ENCODE measurements at places on chromosomes 5 and 9.

- no peak for DNase-seq
Observed at GRCh38 chr5:10525124-10525495, 38.8 kb upstream of the ANKRD33B start.

GRCh38 chr5:142680605-142681259, 5.2 kb downstream of the FGF1 start:
- no peak for DNase-seq

GRCh38 chr9:81604306-81605169, 84.8 kb downstream of the TLE1 start:
- no peak for DNase-seq

GRCh38 chr5:150672237-150672883, 11.3 kb downstream of the MYOZ3 start:
- DNase-seq, result no peak

DNA sequence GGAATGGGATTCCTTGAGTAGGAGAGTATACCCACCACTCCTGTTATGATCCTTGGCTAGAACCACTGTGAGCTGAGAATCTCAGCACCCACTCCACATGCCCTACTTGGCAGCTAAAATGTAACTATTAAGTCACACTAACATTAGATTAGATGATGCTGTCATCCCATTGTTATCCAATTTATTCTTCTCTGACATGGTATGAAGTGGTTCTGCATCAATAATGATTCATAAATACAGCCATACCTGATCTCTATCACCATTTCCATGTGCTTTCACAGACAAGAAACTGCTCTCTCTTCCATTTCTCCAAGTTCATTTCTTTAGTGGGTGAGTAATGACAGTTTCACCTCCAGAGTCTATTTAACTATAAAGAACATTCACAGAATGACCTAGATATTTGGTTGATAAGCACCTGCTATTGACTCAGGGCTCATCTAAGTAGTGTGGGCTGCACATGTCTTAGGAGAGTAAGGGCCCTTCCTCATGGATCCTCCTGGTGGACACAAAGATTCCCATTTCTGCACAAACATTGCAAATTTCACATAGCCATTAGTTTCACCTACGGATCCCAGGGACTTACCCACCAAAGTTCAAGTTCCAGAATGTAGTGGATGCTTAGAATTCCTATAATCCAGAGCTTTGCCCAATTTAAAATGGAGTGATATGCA, 187.9 kb downstream of the EBF1 start:
- DNase-seq, result no peak

DNA sequence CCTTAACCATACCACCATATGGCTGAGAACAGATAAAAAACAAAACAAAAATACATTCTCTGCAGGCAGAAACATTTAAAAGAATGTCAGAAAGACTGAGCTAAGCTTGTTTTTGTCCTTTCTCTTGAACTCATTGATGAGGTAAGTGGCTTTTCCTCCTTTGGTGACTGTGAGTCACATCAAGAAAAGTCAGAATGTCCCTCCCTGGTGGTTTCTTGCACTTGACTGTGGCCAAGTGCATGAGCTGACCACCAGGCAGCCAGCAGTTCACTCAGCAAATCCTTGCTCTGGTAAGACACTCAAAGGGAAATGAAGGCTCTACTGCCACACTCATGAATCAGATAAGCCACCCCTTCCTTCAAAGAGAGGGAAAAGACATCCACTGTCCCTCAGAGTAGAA, 970.9 kb downstream of the TAF11L14 start:
- no peak for DNase-seq

- no peak for DNase-seq
Observed at GRCh38 chr9:76027416-76027815, 136.9 kb downstream of the PCSK5 start.

DNA sequence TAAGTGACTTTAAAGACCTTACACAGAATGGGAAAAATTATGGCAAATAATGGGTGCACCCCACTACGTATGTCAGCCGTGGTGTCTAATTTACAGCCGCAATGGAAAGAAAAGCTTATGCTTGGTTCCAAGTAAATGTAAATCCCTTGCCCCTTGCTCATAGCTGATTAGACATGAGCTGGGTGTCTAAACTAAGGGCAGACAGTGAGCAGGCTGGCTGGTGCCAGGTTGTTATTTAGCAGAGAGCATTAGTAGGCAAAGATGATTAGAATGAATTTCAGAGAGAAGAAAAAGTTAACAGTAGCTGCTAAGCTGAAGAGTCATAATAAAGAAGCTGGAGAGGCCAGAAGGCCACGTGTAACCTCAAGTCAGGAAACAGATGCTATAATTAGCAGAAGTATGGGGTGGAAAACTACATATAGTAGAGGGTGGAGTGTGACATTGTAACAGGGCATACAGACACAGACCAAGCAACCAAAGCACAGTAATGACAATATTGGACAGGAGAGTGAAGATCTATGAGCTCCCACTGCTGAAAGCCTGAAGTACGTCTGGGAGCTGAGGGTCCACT, 257.7 kb downstream of the MCTP1 start:
- no peak for DNase-seq

- DNase-seq, result peak; percentile 47
Observed at GRCh38 chr9:129202613-129203555, 24.8 kb upstream of the IER5L start.

DNA sequence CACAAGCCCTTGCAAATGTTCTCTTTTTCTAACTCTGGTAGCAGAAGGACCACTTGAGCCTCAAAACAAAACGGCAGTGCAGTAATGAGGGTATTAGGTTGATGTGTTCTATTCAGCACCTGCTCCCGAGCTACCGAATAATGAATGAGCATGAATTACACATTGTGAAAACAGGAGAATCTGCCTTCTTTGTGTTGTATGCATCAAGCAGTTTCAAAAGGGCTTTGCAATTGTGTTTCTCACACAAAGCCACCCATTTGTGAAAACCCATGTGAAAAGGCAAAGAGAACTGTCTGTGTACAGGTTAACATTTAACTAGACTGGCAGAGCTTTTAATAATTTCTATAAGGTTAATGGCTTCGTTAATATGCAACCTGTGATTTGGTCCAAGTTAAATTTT, 97.8 kb downstream of the STK32A start:
- DNase-seq, result no peak

GRCh38 chr5:65907135-65907534, 19.2 kb upstream of the ERBIN start:
- DNase-seq, result no peak

DNA sequence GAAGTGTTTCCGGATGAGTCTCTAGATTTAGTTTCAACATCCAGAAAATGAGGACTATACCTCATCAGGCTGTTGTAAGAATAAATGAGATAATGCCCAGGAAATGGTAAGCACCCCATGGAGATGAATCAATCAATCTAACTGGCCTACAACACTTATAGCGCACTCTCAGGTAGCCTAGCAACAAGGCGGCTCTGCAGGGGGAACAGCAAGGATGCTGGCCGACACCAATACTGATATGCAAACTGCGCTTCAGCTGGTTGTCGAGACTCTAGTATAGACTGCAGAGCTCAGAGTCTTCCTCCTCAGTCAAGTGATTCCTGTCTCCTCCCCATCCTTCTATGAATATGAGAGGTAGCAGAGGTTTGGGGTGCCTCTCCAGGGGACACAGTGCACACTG, 218.8 kb upstream of the WWC1 start:
- DNase-seq, result no peak

DNA sequence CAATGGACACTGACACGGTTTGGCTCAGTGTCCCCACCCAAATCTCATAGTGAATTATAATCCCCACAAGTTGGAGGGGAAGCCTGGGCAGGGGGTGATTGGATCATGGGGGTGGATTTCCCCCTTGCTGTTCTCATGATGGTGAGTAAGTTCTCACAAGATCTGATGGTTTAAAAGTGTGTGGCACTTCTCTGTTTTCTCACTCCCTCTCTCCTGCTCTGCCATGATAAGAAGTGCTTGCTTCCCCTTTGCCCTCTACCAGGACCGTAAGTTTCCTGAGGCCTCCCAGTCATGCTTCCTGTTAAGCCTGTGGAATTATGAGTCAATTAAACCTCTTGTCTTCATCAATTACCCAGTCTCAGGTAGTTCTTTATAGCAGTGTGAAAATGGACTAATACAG, 115.8 kb upstream of the KIF2A start:
- DNase-seq, result no peak

- no peak for DNase-seq
Observed at GRCh38 chr5:60365001-60365400, 335.0 kb downstream of the DEPDC1B start.

DNA sequence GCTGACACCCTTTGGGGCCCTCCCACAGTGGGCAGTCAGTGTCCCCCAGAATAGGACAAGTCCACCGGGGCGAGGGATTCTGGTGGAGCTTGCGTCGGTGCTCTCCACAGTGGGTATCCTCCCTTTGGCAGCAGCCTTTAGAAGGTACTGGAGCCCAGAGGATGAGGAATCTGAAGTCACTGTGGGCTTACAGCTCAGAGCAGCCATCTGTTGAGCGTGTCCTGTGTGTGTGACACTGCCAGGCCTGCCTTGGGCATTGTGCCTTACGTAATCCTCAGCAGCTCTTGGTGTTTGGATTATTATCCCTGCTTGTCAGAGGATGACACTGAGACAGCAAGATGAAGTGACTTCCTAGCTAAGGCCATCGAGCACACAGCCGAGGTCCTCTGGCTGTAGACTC, 12.6 kb downstream of the URM1 start:
- no peak for DNase-seq

DNA sequence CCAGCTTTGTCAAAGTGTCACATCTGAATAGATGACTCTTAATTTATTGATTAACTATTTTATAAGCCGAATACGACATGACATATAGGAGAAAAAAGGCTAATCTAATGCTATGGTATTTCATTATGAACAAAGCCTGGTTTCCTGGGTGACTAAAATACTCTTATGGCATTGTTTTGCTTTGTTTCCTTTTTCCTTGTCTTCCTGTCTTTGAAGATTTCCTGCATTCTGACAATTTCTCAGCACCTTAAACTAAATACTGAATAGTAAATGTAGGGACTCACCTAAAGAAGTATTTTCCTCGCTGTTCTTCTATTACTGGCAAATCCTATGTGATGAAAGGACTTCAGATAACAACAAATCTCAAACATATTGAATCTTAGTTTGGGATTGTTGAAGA, 1284.5 kb downstream of the EFNA5 start:
- DNase-seq, result no peak

GRCh38 chr5:107476783-107477182, 194.0 kb downstream of the EFNA5 start:
- DNase-seq, result no peak

GRCh38 chr5:151178777-151179488, 21.4 kb upstream of the ANXA6 start:
- DNase-seq, result no peak

DNA sequence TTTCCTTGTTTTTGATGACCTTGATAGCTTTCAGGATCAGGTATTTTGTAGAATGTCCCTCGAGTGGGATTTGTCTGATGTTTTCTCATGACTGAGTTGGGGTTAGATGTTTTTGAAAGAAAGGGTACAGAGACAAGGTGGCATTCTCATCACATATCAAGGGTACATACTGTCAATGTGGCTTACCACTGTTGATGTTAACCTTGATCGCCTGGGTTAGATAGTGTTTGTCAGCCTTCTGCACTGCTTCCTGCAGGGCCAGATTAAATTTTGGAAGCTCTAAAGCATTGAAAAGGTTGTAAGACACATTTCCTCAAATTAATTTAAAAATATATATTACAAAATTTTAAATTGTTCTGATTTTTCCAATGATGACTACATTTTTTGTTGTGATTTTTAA, 287.4 kb upstream of the ACTBL2 start:
- DNase-seq, result no peak

DNA sequence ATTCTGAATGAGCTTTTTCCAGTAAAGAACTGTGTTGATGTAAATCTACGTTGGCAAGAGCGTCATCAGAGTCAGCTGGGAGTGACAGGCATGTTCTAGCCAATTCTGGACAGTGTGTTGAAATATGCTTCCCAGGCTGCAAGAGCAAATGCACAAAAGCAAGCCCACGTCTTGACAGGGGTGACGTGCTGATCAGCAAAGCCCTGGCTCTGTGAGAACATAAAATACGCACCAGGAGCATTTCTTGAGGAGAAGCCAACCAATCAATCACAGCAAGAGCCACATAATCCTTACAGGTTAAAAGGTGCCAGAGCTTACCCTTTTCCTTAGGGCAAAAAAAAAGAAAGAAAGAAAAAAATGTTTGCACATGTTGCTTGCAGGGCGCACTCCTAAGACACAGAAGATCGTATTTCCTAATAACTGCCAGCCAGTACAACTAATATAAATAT, 148.1 kb downstream of the PDE4D start:
- DNase-seq, result no peak

- DNase-seq, result no peak
Observed at GRCh38 chr5:141973871-141974595, 5.1 kb downstream of the RNF14 start.

GRCh38 chr9:23441275-23441674, 384.8 kb downstream of the ELAVL2 start:
- DNase-seq, result no peak

DNA sequence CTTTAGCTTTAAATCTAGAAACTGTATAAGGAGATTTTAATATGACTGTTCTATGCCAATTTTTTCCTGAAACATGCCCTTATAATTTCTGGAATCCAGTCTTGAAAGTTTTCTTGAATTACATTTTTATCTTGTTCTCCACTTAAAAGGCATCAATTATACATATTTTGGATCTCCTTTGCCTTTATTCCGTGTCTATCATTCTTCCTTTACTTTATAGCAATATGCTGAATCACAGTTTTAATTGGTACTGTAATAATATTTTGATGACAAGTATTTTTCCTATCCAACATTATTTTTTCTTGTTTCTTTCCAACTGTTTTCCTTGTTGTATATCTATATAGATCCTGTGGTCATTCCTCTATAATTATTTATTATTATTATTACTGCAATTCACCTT, 361.2 kb downstream of the PIK3R1 start:
- DNase-seq, result no peak

DNA sequence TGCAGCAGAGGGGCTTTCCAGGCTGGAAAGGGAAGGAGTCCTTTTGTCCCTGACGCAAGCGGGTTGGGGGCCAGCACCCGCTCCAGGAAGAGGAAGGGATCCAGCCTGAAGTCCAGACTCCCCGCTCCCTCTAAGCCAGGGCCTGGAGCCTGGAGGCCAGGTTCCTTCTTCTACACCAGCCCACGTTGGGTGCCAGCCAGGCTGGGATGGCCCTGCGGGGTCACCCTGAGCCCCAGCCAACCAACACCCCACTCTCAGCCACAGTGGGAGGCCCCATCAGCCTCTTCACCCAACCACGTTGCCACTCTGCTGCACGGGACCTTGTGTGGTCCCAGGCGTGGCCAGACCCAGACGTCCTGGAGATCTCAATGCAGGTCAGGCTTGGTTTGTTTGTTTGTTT, 970 bp upstream of the FUT7 start:
- DNase-seq, result no peak

GRCh38 chr9:79809316-79809876, 237.6 kb downstream of the TLE4 start:
- no peak for DNase-seq

DNA sequence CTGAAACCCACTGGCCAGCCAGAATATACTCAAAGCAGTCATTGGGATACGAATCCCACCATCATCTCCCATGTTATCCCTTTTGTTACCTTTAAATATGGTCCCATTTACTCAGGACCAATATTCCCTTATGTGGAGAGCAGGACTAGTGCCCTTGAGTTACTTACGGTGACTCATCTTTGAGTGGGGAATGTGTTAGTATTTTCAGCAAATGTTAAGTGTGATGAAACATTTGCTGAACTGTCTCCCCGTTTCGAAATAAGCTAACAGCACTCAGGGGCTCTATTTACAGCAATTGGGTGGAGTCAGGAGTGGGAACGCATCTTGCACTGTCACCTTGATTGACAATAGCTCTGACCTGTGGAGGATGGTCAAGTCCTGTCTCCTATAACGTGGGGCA, 67.4 kb downstream of the CTSL start:
- no peak for DNase-seq
